Activated naive CD4-positive, alpha-beta T cell treated with anti-CD3 and anti-CD28 coated beads, Interleukin-2, amount 50 U/mL, for 16 hours (primary cell): ENCODE measurements at places on chromosomes 2 and 18.

GRCh38 chr2:113848758-113849415 lies 41.0 kb upstream of the ACTR3 start:
- DNase-seq: peak; percentile 30

DNA sequence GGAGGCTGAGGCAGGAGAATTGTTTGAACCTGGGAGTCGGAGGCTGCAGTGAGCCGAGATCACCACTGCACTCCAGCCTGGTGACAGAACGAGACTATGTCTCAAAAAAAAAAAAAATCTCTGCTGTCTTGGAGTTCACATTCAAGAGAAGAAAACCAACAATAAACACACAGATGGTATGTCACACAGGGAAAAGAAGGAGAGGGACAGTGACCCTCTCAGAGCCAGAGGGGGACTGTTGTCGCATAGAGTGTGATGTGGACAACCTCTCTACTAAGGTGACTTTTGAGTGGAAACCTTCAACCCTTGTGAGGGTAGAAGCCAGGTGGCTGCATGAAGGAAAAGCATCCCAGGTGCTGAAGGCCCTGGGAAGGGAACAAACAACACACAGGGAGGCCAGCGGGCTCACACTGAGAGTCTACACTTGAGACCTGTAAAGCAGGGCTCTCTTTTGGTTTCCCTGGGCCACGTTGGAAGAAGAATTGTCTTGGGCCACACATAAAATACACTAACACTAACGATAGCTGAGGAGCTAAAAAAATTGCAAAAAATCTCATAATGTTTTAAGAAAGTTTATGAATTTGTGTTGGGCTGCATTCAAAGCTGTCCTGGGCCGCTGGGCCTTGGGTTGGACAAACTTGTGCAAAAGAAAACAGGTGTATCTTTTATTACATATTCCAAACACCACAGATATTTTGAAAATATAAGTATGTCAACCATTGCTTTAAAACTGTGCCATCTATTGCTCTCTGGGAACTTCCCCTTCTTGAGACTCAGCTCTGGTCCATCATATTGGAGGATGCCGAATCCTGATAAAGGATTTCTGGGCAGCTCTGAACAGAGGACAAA lies 136.0 kb downstream of the DDX1 start:
- DNase-seq: no peak

GRCh38 chr18:50199346-50199855 lies 4.5 kb upstream of the MYO5B start:
- no peak for DNase-seq

- DNase-seq: no peak
Observed at GRCh38 chr18:46497129-46497528, 159.9 kb downstream of the LOXHD1 start.

DNA sequence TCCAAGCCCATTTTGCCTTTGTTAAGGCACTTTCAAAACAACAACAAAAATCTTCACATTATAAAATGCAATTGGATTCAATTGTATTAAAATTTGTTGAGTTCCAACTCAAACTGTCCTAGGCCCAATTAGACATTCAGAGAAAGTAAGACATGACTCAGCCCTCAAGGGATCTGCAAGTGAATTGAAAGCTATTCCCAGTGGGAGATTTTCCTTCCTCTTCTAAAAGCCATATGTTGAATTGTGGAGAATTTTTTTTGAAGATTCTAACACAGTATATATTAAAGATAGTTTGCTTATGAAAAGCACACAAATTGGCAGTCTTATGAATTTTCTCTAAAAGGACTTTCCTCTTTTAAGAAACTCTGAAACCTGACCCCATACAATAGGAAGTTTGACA lies 268.0 kb upstream of the PARD3B start:
- no peak for DNase-seq

- no peak for DNase-seq
Observed at GRCh38 chr18:9987931-9988330, 74.1 kb downstream of the VAPA start.

DNA sequence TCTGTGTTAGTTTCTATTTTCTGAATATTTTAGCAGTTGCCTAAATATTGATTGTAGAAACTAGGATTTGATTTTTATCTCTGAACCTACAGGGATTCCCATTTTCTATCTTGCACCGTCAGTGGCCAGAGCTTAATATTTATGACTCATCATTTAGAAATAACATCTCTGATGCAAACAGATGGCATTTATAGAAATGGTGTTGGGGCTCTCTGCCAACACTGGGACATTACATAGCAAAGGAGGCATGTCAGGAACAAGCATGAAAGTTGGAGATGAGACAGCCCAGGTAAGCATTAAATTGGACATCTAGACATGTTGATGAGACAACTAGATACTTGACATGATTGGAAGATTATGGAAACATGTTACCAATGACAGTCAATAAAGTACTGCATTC lies 165.3 kb upstream of the SYT4 start:
- no peak for DNase-seq

DNA sequence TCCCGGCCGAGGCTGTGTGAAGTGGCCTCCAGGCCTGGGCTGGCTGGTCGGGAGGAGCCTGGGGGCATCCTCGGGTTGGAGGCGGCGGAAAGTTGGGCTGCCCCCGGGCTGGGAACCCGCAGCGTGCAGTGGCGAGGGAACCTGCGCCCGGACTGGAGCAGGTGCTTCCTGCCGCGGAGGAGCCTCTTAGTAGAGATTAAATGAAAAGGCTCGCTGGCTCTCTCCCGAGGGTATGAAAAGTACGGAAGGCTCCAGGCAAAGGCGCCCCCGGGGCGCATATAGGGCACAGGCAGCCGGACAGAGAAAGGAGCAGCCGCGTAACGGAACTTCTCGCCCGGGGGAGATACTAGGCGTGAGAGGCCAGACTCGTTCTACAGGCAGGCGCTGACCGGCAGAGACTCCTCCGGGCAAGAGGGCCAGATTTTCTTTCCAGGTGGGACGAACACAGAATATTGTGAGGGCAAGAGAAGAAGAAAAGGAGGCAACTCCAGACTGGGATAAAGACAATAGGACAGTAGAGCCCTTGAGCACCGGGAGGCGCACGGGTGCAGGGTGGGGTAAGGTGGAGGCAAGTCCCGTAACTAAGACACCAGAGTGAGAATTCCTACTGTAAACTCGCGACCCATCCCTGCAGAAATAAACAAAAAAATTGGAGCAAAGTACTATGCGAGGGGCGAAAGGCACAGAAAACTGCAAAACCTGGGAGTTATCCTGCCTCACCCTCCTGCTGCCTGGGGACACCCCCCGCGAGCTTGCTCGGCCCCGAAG lies 816 bp downstream of the CDH2 start:
- no peak for DNase-seq

DNA sequence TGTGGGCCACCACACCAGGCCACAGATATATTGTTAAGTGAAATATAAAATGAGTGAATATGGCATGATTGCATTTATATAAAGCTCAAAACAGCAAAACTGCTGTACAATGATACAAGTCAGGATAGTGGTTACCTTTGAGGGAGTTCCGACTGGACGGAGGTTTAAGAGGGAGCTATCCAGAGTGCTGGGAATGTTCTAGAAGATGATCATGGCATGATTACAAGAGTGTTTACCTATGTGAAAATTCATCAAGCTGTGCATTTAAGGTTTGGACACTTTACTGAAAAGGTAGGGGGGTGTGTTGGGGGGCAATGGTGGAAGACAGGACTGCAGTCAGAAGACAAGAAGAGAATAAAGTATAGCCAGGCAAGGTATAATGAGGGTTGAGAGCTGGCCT lies 201.4 kb downstream of the ZBTB7C start:
- DNase-seq: no peak

DNA sequence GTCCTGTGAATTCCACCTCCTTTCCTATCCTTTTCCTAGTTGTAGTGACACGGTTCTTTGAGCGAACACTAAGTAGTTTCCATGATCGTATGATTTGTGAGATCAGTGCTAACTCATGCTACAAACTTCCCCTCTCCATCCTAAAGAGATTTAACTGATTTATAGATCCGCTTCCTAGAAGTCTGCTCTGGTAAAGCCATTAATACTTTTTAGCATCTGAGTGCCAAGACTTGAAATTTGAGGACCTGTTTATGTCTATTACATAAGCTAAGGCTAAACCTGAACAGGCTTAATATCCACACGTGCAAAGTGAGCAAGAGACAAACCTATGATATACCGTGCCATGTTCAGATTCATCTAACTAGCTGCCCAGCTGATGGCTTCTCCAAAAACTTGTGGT lies 14.9 kb downstream of the PROKR1 start:
- DNase-seq: no peak

GRCh38 chr18:2923464-2923863 lies 76.7 kb downstream of the EMILIN2 start:
- DNase-seq: no peak

- no peak for DNase-seq
Observed at GRCh38 chr18:49666045-49666775, 104.4 kb downstream of the LIPG start.

DNA sequence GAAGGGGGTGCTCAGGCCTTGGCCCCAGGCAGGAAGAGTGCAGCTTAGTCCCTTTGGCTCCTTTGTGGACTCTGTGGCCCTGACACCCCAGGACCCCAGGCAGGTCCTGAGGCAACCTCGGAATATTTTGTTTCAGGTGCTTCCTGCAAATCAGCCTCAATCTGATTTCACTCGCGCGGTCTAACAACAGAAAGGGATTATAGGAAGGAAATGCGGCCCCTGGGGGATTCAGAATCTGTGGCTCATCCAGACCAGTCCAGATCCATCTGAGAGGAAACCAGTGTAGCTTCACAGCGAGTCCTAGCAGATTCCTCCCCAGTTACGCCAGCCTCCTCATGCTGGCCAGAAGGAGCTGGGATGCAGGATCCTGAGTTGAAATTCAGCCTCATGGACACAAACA lies 59.5 kb upstream of the YWHAQ start:
- DNase-seq: no peak

GRCh38 chr18:23629444-23629946 lies 33.2 kb downstream of the ANKRD29 start:
- no peak for DNase-seq

DNA sequence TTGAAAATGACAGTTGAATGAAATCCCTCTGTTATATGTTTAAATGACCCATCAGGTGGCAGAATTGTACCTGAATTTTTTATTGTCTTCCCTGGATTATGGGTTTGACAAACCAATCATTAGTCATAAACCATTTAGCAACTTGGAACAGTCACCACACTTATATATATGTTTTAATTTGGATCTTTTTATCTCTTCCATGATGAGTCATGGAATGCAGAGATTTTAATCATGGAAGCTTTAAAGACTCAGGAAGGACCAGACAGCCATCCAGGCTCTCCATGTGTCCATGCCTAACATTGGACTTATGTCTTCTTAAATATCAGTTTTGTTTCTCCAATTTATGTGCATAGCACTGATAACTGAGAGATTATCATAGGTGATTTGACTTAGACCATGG lies 188.3 kb upstream of the ZSWIM2 start:
- no peak for DNase-seq

GRCh38 chr2:85089585-85089984 lies 43.6 kb upstream of the TCF7L1 start:
- DNase-seq: no peak

GRCh38 chr2:9033385-9034168 lies 30.1 kb upstream of the MBOAT2 start:
- DNase-seq: no peak

DNA sequence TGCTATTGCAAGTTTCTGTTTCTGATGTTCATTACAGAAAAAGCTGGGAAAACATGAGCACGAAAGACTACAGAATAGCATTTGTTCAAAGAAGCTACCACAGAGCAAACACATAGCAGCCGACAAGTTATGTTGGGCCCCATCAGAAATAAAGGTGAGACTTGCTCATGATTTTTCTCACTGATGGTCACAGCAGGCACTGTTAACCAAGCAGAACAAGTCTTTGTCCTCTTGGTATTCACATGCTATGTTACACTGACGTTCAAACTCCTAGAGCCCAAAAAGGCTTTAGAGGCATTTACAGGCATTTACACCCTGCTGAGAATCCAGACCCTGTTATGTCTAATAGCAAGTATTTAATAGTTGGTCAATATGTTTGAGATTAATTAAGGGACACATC lies 235.0 kb upstream of the HNMT start:
- no peak for DNase-seq

DNA sequence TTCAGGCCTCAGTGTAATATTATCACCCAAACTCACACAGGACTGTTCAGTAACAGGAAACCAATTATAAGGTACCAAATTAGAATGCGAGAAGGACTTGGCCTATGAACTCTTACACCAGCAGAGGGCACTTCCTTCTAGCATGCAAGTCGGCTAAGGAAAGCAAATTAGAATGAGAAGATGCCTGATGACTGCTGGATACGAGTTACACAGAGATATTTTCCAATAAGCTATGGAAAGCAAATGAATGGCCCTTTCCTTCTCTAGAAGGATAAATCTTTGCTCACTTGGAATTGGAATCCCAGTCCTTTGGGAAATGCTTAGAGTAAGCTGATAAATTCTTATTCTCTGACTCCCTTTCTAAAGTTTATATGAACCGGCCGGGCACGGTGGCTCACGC lies 109.8 kb downstream of the AP1S3 start:
- DNase-seq: no peak

DNA sequence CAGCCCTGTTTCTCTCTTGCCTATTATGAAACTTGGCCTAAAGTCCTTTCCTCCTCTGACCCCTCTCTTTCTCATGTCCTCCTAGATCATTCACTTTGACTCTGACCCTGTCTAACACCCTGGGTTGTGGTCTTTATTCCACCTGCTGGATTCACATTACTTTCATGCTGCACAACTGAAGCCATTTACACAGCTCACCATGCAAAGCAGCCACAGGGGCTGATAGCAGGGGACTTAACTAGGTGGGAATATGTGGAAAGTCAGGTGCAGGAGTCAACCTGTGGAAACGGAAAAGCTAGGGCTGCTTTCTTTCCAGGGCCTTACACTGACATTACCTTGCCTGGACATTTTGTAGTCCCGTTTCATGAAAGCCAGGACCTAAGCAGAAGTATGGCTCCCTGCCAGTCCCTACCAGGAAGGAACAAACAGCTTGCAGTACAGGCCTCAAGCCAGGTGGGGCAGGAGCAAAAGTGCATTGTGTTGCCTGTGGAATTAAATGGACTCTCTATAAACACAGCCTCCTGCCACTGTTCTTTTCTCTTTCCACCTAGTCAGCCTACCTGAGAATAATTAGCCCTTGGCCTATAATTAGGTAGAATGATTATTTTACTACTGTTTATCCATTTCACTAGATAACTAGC lies 11.8 kb downstream of the MAPRE3 start:
- DNase-seq: peak; percentile 13

DNA sequence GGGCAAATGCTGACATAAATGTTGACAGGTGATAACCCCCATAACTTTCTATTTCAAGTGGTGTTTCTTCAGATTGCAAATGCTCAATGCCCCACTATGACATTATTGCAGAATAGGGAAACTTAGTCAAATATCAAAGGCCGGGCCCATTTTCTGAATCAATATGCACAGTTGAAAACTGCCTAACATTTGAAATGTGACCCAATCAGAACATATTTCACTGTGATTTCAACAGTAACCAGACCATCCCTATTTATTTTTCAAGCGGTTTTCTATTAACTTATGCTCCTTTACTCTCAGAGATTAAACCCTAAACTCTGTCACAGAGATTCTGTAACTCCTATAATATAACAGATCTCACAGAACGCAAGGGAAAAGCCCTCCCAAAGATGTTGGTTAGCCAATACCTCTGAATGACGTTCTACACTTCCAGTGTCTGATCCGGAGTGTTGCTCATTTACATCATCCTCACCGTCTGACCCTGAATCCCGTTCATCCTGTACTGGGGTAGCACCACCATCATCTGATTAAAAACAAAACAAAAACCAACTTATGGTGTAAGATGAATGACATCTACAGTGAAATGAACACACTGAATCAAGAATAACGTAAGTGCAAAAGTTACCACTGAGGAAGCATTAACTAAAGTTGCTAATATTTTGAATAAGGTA lies 2.9 kb downstream of the IWS1 start:
- DNase-seq: no peak

- DNase-seq: no peak
Observed at GRCh38 chr2:26945991-26946750, 24.3 kb upstream of the MAPRE3 start.
